ENCODE measurements at places on chromosomes 6 and 20.

DNA sequence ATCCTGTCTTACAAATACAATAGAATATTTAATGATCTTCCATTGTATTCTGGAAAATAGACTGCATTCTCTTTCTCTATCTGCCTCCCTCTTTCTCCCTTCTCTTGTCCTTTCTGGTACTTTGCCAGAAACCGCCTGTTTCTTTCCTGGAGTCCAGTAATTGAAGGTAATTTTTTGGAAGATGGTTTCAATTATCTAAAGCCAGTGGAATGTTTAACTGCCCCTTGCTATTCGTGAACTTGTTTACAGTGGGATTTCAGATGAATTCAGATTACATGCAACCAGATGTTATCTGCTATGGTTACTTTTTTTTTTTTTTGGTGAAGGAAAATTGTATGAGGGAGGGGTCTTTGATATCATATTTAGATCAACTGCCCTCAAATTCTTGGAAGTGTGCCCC is 655.5 kb upstream of the FLRT3 start:
- no peak for DNase-seq

- DNase-seq, result no peak
Observed at GRCh38 chr6:70973604-70974003, 16.7 kb upstream of the B3GAT2 start.

- DNase-seq, result no peak
Observed at GRCh38 chr6:46850792-46851191, 57.6 kb downstream of the MEP1A start.

GRCh38 chr6:137332637-137333280 is 113.6 kb upstream of the IFNGR1 start:
- DNase-seq, result no peak

DNA sequence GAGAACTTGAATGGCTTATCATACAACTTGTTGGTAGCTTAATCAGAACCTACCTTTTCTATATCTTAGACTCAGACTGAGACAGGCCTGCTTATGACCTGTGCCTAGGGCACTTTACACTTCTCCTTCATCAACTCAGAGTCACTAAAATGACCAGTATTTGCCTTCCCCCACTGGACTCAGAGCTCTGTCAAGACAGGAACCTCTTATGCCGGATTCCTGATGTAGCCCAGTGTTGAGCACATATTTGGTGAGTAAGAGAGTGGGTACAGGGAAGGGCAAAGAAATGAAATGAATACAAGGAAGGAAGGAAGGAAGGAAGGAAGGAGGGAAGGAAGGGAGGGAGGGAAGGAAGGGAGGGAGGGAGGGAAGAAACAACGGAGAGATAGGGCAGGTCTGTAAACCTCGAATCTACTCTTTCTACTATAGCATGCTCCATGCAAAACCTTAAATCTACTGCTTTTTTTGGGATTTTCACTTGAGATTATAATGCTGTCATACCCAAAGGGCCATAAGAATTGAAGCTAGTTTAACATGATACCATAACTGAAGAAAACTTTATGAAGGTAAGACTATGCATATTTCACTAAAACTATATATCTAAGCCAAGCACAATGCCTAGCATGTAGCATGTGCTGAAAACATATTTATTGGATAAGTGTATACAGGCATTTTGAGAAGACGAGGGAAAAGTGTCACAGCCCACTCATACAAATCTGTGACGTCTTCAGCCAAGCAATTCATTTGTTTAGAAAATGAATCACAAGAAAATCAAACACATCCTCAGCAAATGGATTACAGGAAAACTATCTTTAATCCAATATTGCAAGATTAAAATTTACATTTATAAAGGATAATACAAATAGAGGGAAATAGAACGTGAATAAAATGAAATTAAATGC is 89.9 kb downstream of the RFX6 start:
- DNase-seq, result no peak

DNA sequence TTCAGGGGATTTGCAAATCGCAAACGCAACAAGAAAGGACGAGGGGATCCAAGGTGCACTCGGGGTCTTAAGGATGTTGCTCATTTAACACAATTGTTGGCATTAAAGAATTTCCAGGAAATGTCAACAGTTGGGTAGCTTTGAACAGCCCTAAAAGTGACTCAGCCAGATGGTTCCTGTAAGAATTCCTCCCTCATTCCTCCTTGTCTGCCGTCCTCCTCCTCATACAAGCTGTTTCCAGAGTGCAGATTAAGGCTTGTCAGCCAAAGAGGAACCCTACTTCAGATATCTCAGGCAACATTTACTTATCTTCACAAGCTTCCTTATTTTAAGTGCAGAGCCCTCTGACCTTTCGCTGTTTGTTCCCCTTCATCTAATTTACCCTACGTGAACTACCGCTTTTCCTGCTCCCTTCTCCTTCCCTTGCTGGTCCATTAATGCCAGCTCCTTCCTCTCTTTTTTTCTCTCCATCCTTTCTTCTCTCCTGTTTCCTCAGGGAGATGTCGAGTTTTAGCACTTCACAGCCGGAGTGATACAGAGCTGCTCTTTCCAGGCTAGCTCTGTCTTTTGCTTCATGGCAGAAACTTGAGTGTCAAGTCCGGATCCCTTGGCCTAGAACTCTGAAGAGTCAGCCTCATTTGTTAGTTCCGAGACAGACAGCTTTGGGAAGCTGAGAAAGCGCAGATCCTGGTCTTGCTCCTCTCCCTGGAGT is 26.1 kb upstream of the TBC1D7 start:
- DNase-seq, result no peak

- no peak for DNase-seq
Observed at GRCh38 chr20:25856256-25856884, 159.7 kb upstream of the ZNF337 start.

GRCh38 chr6:29021434-29021833 is 16.3 kb upstream of the ZNF311 start:
- no peak for DNase-seq

DNA sequence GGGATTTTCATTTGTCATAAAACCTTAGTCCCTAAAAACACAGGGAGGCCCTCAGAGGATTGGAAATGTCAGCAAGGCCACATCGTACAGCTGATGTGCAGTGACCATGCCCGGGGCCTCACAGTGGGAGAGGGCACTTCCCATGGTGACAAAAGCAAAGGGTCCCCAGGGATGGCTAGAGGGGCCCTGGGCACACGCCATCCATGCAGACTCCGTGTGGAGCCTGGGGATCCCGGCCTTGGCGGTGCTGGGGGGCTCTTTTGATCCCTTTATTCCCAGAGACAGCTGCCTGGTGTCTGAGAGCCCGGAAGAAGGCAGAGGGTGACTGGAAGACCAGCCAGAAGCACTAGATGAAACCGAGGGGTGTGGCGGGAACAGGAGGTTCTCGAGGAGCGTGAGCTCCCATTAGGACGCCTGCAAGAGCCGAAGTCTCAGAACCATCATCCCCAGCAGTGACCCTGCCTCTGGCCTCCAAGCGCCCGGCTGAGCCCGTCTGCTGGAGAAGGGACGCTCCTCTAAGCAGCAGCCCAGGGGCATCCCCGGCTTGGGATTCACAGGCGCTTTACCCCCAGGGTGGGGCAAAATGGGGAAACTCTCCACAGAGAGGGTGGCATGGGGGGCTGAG is 49.1 kb upstream of the FRMD1 start:
- no peak for DNase-seq

DNA sequence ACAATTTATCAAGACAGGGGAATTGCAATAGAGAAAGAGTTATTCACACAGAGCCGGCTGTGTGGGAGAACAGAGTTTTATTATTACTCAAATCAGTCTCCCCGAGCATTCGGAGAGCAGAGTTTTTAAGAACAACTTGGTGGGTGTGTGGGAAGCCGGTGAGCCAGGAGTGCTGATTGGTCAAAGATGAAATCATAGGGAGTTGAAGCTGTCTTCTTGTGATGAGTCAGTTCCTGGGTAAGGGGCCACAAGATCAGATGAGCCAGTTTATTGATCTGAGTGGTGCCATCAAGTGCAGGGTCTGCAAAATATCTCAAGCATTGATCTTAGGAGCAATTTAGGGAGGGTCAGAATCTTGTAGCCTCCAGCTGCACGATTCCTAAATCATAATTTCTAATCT is 50.0 kb upstream of the ECI2 start:
- DNase-seq, result no peak

GRCh38 chr6:42939810-42940167 is 10.5 kb downstream of the CNPY3 start:
- no peak for DNase-seq

- no peak for DNase-seq
Observed at GRCh38 chr20:62860924-62861691, 514 bp downstream of the TCFL5 start.

GRCh38 chr6:160217073-160217472 is 41.5 kb downstream of the SLC22A2 start:
- DNase-seq, result no peak
